ENCODE measurements at places on chromosomes 7 and 10. TPM values are rescaled to one million over a fixed set of nuclear protein-coding genes. Genes with fewer than 3 reads are reported as not detected.

RBM17 gene
- polyA plus RNA-seq = 101 TPM

DNA sequence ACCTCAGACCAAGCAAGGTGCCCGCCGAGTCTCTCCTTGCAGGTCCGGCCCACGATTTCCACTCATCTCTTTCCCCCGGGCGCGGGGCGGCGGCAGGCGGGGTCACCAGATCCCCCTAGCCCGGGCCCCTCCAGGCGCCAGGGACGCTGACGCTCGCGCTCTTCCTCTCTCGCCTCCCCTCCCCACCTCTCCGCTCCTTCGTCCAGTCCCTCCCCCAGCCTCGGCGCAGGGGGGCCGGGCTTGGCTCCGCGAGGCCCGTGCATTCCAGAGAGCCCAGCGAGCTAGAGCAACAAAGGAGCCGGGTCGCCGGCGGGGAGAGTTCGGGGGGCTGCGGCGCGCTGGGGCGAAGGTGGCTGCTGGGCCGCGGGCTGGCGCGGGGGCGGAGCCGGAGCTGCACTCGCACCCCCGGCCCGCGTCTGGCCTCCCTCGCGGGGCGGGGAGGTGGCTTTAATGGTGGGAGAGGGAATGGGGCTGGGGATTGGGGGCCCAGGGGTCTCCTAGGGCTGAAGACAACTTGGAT is at the start of gene SMO:
SMO (plus strand) TSS at position 262 of the 520 bp plus-strand sequence. CDS start 519 bp downstream, outside the sequence.
- no peak within 1 kb of the TSS for H3K27ac ChIP-seq
- peak; percentile 40 for DNase-seq
- H3K4me1 ChIP-seq = peaks cover 4% of the 10 kb centered on the region
- peak within 1 kb of the TSS; percentile 41 for H3K4me3 ChIP-seq

GRCh38 chr10:132566892-132567291 is 29.3 kb downstream of the INPP5A start:
- no peaks in the 10 kb centered on the region for H3K27me3 ChIP-seq
- no peaks in the 10 kb centered on the region for H3K36me3 ChIP-seq
- DNase-seq = no peak
- H3K4me1 ChIP-seq = peaks cover 3% of the 10 kb centered on the region

- no peaks in the 10 kb centered on the region for H3K4me1 ChIP-seq
- no peak overlapping the region for H3K4me3 ChIP-seq
Observed at GRCh38 chr7:156224833-156225225, 412.6 kb upstream of the SHH start.

- no peaks in the 10 kb centered on the region for H3K27me3 ChIP-seq
- no peaks in the 10 kb centered on the region for H3K36me3 ChIP-seq
- H3K4me3 ChIP-seq = no peak overlapping the region
- no peak for DNase-seq
- no peak overlapping the region for H3K27ac ChIP-seq
- H3K4me1 ChIP-seq = no peaks in the 10 kb centered on the region
Observed at GRCh38 chr7:120421151-120421651, 148.2 kb downstream of the KCND2 start.
